ENCODE measurements at places on chromosomes 1 and 21.
A peak's percentile ranks its signal among the peaks of the same experiment; 100 is the strongest.

GRCh38 chr1:23895082-23895481 is 18.1 kb downstream of the CNR2 start:
- DNase-seq = no peak

DNA sequence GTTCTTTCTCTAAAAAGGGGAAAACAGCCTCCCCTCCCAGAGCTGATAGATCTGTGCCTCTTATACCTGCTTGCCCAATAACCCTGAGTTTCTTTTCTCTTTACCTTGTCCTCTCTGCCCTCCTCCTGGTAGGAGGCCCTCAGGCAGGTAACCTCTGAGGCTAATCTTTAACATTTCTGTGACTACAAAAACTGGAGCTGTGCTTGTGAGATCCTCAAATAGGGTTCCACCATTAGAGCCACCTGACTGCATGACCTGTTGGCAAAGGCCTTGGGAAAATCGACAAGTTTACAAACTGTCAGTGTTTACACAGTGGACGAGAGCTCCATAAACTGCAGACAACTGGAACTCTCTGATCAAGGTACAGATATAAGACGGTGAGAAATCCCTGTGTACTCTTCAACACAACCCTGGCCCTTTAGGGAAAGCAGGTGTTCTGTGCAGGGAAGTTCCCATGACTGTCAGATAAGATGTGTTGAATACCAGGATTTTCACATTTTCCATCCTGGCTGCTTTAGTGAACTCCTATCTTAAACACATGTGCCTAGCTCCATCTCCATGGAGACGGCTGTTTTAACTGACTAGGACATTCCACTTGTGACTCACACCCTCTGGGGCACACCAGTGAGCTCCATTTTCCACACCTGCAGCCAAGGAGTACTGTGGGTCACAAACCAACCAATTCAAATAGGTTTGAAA is 38.3 kb downstream of the ECE1 start:
- peak; percentile 50 for DNase-seq

DNA sequence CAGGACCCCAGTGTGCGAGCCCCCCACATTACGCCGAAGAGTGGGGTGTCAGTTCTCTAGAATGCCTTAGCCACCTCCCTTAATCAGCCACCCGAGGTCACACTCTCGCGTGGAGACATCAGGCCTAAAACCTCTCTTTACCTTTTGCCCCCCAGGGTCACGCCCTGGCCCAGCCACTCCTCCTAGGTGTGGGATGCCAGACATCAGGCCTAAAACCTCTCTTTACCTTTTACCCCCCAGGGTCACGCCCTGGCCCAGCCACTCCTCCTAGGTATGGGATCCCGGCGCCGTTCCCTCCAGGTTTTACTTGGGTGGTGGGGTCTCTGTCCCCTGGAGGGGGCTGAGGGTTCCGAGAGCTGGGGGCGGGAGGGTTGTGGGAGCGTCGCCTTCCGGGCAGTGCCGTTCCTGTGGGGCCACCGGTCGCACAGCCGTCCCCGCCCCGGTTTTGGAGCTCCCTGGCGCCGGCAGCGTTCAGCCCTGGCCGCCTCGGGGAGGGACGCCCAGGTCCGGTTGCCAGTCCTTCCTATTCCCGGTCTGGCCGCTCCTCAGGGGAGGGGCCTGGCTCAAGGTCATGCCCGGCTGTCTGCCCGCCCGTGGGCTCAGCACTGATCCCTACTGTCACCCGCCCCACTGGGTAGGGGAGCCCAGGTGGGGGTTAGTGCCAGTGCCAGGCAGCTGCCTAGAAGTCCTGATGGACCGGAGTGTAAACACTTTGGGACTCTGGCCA is 882 bp downstream of the VPS13D start:
- DNase-seq = no peak

DNA sequence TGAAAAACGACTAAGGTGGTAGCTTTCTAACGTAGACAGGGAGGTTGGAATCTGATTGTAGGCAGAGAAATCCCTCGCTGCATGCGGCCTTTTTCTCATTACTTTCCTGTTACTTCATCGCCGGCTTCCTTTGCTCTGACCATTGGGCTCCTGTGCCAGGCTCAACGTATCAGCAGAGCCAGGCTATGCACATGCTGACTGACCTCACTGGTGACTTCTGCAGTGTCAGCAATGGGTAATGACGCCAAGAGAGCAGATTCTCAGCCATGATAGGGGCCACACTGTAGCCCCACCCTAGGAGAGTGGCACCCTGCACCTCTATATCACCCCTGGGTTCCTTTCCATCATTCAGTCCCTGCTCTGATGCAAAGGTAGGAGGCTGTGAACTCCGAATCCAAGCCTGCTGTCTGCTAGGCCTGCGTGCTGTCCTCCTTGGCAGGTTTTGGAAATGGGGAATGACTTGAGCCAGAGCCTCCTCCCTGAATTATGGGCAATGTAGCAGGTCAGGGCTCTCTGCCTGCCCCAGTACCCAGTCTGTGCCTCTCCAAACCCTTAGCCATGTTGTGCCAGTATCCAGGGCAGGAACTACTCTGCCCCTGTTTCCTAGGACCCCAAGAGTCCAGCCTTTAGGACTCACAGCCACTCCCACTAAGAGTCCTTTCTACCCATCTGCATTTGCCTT is 11.4 kb downstream of the PPFIA4 start:
- DNase-seq = no peak

DNA sequence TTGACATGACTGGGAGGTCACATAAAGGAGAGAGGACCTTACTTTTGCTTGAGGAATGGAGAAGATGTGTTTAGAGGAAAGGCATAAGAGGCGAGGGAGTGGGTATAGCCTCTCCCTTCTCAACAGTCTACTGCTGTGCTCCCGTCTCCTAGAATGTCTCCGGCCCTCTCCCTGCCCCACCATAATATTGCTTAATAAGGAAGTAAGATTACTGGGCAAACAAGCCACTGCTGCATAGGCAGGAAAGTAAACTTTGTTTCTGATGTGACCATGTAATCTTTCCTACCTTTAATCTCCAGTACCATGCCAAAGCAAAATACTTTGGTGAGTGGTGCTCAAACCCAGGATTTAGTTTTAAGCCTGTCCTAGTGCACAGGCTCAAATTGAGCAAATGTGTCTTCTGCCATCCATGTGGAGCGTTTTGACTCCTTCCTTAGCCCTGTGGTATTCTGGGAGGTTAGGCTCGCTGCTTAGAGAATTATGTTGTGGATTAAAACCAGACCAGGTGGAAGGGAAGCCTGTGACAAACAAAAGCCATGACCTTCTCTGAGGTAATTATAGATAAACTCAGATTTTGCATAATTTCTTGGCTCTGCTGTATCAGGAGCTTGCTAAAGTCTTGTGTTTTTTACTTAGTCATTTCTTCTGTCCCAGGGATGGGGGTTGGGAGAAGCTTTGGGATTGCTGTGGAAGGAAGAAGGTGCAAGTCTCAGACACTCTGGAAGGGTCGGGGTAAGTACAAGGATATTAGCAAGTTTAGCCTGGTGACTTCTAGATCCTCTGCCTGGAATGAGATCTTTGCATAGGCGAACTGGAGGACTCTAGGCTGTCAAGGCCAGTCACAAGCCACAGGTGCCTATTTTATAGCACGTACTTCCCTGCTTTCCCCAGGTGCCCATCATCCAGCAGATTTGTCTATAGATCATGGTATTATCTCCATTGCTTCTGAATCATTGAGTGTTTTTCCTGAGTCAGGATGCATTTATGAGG is 34.5 kb upstream of the DIPK1A start:
- DNase-seq = no peak

- DNase-seq = no peak
Observed at GRCh38 chr1:47618222-47618720, 180.4 kb downstream of the FOXD2 start.

GRCh38 chr1:47399846-47400155 is 16.3 kb upstream of the FOXE3 start:
- no peak for DNase-seq

DNA sequence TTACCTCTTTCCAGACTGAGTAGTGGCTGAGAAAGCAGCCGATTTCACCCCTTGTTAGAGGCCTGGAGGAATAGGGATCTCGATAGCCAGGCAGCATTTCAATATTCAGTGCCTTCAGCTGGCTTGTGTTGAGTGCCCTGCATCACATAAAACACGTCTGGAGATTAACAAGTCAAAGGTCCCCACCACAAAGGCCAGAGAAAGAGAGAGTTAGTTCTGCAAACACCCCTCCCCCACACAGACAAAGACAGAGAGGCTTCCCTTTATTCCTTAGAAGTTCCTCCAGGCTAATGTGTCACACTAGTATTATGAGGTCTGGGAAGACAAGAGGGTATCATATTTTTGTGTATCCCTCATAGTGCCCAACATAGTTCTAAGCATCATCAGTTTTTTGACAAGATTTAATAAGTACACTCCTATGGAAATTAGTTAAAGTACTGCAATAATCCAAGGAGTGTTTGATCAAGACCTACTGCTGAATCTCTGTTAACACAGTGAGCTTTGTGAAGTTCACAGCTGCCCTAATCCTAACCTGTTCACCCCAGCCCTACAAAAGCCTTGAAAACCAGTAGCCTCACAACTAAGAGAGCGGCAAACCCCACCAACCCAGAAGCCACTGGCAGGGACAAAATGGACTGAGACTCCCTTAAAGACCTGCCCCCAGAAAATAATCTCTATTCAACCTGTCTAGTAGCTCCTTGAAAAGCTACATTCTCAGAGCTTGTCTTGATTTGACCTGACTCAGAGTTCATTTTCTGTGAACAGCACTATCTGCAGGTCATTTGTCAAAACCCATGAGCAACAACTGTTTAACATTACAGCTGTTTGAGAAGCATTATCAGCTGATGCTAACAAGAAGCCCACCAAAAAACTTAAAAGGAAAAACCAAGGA is 91.9 kb downstream of the COLGALT2 start:
- DNase-seq = no peak

GRCh38 chr21:19842601-19843000 is 1155.6 kb upstream of the NCAM2 start:
- DNase-seq = no peak

DNA sequence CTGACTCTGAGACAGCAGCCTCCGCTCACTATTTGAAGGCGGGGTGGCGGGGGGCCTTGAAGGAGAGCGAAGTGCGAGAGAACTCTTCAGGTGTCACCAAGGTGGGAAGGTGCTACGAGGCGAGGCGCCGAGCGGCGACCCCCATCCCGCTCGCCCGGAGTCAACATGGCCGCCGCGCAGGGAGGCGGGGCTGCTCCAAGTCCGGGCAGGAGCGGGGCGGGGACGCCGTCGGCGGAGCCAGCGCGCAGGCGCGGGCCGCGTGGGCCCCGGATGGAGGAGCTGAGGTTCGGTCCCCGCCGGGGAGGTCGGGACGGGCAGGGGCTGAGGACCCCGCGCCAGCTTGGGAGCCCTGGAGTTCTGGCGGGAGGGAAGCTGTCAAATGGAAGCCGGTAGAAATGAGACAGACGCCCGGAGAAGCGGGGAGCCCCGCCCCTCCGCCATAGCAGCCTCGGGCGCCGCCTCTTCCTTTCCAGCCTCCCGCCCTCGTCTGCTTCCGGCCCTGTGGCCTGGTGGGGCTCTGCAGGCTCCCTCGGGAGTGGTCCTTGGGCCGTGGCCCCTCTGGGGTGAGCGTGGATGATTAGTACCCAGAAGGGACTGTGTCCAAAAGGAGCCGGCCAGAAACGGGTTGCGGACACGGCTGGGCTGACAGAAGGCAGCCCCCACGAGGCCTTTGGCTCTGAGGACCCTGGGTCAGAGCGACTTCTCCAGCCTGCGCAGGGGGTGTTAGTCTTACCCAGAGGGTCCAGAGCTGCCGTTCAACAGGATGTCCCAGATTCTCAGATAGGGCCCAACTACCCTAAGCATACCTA is at the start of gene PIGV:
TSS of gene PIGV (plus strand) at position 245 of the 809 bp plus-strand sequence. CDS start 2,866 bp downstream, outside the sequence.
- peak; percentile 85 for DNase-seq

DNA sequence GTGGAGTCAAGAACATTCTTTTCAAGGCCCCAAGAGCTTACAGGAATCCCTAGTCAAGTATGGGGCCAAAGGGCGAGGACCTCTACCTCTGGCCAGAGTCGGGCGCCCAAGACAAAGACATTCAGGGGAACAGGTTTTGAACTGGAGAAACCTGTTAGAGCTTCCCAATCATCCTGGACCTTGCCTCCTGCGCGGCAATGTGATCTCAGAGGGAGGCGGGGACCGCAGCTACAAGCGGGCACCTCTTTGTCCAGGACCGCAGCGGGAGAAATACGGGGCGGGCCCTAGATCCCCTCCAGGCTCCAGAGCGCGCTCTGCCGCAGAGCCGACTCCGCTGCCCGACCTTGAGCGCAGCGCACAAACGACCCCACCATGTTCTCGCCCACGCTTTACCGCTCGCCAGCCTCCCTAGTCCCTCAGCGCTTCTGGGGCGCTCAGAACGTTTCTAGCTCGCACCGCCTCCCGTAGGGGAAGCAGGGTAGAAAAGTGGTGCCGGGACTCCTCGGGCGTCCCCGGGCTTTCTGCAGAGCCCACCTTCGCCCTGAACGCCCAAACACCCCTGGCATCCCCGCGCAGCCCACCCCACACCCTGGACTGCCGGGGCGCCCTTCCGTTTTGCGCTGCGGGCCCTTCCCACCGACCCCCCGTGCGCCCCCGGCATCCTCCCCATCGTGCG is 28.1 kb downstream of the RABIF start:
- peak; percentile 83 for DNase-seq

DNA sequence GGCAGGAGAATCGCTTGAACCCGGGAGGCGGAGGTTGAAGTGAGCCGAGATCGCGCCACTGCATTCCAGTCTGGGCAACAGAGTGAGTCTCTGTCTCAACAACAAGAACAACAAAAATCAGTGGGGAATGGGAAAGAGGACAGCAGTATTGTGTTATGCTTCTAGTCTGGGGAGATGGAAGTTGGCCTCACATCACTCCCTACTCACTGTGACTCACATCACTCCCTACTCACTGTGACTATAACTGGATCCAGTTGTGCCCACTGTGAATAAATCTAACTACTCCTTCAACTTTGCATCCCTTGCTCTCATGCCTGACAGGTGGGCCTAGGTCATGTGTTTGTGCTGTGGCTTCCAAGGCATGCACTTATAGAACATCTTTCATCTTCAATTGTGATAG is 285.4 kb upstream of the USP24 start:
- no peak for DNase-seq

- DNase-seq = no peak
Observed at GRCh38 chr1:93641527-93641926, 40.1 kb downstream of the BCAR3 start.

DNA sequence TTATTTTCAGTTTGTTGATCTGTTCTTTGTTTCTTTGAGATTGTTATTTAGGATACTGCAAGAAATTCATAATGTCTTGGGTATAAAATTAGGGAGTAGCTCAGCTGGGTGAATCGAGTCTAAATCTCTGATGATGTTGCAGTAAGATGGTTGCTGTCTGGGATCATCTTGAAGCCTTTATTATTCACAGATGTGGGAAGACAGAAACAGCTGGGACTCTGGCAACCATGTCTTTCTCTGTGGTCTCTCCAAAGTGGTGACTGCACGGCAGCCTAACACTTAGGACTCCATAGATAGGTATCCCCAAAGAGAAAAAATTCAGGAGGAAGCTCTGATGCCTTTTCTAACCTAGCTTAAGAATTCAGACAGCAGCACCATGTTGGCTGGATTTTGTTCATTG is 52.7 kb downstream of the RAP1A start:
- DNase-seq = no peak

DNA sequence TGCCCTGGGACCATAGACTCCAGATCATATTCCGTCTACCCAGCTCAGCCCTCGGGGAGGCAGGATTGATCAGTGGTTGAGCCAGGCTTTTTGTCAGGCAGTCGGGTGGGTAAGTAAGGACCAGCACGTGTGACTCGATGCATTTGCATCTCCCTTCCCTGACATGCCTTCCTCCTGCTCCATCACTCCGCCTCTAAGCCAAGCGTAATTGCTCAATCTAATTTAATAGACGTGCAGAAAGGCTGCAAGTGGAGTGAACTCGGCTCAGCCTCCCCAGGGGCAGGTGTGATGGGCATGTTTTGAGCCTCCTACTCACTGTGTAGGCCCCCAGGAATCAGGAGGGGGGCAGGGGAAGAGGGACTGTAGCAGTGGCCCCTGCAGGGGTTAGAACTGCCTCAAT is 34.6 kb upstream of the GRIK3 start:
- DNase-seq = no peak
